A549 treated with CpdA at 1 μM for 4 hours (cell line): ENCODE measurements at places on chromosomes 2 and 18. TPM values are rescaled to one million over a fixed set of nuclear protein-coding genes. Genes with fewer than 3 reads are reported as not detected.

The LIMS3 gene
- not detected in 5 replicates for total RNA-seq

The SPATA3 gene
- not detected in 5 replicates for total RNA-seq

The RNU2-63P gene
- total RNA-seq = not detected in 5 replicates

The AQP4 gene
- total RNA-seq = 0.06 TPM in 1 of 5 replicates, not detected in the others

The GPC1 gene
- total RNA-seq = 159 to 215 TPM (median 202 TPM) in 5 replicates
